ENCODE measurements at places on chromosomes 3 and 15.
A peak's percentile ranks its signal among the peaks of the same experiment; 100 is the strongest.

GRCh38 chr15:79132770-79133169 lies 42.2 kb upstream of the RASGRF1 start:
- no peak for DNase-seq

GRCh38 chr3:180590396-180590795 lies 11.6 kb upstream of the TTC14 start:
- DNase-seq = no peak

- no peak for DNase-seq
These were observed 10.0 kb downstream of the RAD18 start for GRCh38 chr3:8953313-8953712.

GRCh38 chr3:122232485-122232884 lies 49.0 kb downstream of the CASR start:
- DNase-seq = no peak

- no peak for DNase-seq
These were observed 17.6 kb downstream of the DAZL start for GRCh38 chr3:16587681-16588060.

- no peak for DNase-seq
These were observed 17.6 kb downstream of the CALML4 start for GRCh38 chr15:68187559-68187958.

DNA sequence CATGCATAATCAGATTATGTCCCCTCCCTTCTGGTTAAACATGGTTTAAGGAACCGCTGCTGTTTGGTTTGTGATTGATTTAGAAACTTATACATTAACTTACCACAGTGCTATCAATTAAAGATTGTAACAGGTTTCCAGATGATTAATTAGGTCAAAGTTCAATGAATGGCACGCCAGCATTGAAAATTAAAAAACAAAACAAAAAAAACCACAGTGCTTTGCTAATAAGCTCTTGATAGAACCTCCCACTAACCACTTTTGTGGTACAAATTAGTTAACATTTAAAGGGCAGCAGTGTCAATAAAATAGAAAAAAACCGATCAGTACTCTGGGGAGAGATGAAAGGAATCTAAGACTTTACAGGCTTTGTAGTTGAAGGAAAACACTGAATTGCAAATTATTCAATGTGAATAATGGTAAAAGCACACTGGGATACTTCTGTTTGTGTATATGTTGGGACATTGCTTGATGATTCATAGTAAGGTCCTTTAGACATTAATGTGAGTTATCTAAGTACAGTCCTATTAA lies 7.6 kb upstream of the C3orf38 start:
- DNase-seq = no peak

DNA sequence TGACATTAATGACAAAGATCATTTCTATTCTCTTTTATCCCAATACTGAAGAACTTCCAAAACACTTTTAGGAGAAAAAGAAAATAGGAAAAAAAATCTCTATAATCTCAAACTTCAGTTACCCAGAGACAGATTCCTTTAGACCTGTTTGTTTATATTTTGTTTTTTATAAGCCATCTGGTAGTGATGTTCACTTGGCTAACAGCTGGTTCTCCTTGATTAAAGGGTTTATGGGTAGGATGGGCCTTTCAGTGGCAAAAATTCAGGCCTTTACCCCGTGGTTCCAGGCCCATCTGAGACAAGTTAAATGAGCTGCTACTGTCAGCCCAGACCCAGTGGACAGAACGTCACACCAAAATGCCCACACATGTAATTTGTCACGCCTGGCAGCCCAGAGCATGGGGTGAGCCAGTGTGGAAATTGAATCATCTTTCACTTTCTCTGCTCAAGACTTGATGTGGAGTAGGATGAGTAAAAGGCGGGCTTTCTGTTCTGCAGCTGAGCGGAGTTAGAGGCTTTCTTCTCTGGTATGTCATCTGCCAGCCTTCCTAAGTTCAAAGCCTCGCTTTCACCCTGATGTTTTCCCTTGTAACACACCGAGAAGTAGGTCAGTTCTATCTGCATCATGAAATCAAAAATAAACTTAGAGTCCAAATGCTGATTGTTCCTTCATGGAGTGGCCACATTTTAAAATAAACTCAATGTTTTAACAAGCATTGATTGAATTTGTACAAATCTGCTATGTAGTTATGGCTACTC lies 62.5 kb upstream of the SKOR1 start:
- DNase-seq = no peak

GRCh38 chr15:91478717-91479191 lies 374.8 kb upstream of the SLCO3A1 start:
- no peak for DNase-seq

GRCh38 chr3:10666621-10667020 lies 149.4 kb upstream of the SLC6A11 start:
- DNase-seq = no peak

DNA sequence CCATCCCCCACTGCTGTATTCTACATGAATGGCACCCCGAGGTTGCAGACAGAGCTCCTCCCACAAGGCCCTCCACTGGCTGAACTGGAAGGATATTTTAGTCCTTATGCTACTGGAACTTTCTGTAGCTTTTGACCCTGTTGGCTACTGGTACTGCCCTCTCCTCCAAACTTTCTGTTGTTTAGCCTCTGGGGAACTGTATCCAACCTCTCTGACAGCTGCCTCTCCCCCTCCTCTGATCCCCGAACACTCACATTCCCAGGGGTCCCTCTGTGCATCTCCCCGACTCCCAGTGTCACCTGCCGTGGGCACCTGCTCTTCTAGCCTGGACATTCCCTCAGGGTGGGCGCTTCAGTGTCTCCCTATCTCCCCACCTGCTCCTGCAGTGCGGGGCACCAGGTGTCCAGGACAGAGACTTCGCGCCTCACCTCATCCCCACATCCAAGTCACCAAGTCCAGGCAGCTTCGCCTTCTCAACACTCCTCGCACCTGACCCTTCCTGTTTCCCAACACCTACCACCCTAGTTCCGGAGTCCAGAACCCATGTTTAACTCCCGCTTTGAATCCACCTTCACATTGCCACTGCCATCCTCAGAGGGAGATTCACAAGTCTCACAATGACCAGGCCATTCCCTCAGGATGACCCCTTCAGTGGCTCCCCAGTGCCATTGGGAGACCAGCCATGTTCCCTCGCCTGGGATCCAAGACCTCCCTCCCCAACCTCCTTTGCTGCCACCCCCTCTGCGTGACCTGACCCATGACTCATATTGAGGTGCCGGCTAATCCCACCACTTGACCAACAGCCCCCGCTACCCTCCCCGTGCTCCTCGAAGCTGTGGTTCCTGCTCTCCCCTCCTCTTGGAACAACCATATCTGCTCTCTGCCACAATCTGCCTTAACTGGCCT lies 34.2 kb downstream of the BDH1 start:
- DNase-seq = no peak

- peak; percentile 45 for DNase-seq
These were observed 757.0 kb upstream of the NECTIN3 start for GRCh38 chr3:110314512-110315114.

GRCh38 chr3:138003069-138003468 lies 6.9 kb upstream of the CLDN18 start:
- no peak for DNase-seq

- no peak for DNase-seq
These were observed 3.9 kb upstream of the IREB2 start for GRCh38 chr15:78434134-78434533.

GRCh38 chr3:32401556-32402081 lies 10.0 kb downstream of the CMTM7 start:
- DNase-seq = no peak

DNA sequence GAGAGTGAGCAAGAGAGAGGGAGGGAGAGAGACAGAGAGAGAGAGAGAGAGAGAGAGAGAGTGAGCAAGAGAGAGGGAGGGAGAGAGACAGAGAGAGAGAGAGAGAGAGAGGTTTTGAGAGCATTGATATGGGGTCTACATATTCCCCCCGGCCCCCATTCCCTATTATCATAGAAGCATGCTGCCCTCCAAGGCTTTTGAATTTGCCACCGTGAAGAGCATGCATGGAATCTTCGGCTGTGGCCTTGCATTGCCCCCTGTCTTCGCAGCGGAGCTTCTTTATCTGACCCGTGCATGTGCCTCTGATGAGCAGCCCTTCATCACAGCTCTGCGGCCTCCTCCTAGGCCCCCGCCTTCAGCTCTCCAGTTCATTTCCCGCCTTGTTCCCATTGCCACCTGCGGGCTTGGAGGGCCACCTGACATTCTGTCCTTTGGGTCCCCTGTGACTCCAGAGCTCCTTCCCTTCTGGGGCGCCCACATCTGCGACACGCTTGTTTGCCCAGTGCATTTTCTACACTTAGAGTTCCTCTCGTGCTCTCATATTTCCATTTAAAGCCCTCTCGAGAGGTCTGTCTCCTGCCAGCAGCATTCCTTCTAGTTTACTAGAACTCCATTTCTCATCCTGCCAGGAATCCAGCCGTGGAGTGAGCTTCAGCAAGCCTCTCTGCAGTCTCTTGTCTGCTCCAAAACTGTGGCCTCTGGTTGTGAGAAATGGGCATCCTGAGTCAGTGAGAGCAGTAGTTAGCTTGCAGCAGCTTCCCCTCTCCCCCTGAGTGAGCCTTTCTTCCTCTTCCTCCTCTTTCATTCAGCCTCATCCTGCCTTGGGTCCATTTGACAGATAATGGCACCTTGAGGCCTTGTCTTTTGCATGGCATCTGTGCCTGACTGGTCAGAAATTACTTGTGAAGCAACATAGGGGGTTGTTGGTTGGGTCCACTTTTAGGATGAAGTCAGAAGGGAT lies 25.3 kb downstream of the LPP start:
- DNase-seq = no peak

DNA sequence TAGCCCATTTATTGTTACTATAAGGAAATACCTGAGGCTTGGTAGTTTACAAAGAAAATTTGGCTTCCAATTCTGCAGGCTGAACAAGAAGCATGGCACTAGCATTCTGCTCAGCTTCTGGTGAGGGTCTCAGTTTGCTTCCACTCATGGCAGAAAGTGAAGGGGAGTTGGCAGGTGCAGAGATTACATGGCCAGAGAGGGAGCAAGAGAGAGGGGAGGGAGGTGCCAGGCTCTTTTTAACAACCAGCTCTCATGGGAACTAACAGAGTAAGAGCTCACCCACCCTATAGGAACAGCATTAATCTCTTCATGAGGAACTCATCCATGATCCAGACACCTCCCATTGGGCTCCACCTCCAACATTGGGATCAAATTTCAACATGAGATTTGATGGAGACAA lies 437.9 kb downstream of the CHL1 start:
- no peak for DNase-seq

DNA sequence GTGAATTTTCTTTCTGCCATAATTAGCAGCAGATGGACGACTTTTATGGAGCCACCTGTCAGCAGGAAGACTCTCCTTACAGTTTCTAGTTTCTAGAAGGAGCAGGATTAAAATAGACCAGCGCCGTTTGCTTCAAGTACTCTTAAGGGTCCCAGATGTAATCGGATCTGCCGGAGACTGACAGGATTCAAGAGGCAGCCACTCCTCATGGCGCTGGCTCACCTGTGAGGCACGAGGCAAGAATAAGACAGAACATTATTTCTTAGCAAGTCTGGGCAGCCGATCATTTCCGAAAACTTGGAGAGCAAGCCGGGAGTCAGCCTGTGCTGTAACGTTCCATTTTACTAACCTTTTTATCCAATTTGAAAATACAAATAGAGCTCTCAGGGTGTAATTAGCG lies 410.4 kb upstream of the RORA start:
- no peak for DNase-seq

GRCh38 chr3:145785668-145786067 lies 375.3 kb downstream of the PLOD2 start:
- no peak for DNase-seq
